ENCODE measurements at places on chromosomes 12 and 14.

DNA sequence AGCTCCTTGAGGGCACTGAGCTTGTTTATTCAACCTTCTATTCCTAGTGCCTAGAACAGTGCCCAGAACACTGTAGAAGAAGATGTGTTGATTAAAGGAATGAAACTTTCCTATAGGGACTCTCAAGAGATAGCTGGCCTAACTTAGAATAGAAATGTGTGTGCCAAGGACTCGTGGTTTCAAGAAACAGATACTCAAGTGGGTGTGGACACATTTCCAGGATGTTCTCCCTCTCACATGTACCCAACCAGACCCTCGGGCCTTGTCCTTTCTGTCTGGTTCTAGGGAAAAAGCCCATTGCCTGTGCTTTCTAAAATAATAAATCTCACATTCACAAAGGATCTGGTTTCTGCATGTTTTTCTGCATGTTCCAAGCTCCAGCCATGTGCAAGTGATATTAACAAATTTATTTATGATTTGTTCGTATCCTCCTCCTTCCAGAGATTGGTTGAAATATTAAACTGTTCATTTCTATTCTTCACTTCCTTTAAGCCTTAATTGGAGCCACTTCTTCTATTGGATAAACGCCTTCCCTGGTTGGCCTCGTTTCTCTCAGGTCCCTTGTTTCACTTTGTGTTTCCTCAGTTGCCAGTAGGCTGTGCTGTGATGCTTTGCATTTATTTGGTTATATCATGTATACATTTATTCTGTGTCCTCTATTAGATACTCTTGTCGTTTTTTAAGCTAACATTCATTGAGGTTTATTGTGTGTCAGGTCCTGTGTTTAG lies 89.8 kb downstream of the CRADD start:
- no peak for DNase-seq

DNA sequence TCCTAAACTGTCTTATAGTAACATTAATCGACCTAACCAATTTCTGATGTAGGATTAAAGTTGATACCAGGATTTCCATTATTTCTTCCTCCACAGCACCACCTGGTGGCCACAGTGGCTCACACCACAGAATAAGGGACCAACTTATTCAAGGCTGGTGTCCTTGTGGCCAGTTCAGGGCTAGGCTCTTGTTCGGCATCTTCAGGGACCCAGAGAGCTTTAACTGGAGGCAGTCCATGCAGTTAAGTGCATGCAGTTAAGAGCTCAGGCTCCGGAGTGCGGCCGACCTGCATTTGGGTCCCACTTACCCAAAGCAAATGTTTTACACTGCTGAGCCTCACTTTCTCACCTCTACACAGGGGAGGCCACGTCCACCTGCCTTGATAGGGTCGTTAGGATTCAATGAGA lies 42.0 kb upstream of the GPR68 start:
- peak; percentile 41 for DNase-seq

DNA sequence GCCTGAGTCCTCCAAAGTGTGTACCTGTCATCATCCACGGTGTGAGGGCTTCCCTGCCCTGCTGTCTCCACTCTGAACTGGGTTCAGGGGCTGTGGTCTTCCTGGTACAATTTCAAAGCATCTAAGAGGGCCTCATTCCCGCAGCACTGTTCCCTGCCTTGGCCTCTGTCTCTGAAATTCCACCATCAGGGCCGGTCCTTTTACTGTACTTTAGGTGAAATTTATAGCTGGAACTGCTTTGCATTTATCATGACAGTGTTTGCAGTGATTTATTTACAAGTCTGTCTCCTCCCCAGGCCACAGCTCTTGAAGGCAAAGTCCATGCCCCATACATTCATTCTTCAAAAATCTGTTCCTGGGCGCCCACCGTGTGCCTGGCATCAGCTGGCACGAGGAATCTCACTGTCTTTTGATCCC lies 36.9 kb upstream of the NCOR2 start:
- DNase-seq = no peak

- DNase-seq = no peak
Observed at GRCh38 chr12:71748081-71748850, 6.4 kb upstream of the RAB21 start.

GRCh38 chr12:40254455-40255085 lies 29.8 kb downstream of the LRRK2 start:
- no peak for DNase-seq

DNA sequence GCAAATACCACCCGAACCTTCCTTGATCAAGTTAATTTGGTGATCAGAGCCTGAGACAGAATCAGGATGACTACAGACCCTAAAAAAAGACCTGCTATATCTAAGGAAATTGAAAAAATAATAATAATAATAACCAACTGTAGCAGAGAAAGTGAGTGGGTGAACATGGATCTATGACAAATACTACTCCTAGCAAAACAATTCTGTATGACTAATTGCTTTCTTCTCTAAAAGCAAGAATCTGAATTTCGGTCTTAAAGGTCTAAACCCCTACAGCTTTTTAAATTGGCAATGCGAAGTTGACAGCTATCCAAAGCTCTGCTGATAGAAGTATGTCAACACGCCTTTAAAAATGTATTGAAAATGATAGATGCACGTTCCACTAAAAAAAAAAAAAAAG lies 102.2 kb downstream of the PRKAB1 start:
- DNase-seq = no peak

- DNase-seq = no peak
Observed at GRCh38 chr12:67720351-67720856, 71.9 kb downstream of the DYRK2 start.

- DNase-seq = no peak
Observed at GRCh38 chr14:21868442-21869046, 194.9 kb upstream of the OR4E1 start.

DNA sequence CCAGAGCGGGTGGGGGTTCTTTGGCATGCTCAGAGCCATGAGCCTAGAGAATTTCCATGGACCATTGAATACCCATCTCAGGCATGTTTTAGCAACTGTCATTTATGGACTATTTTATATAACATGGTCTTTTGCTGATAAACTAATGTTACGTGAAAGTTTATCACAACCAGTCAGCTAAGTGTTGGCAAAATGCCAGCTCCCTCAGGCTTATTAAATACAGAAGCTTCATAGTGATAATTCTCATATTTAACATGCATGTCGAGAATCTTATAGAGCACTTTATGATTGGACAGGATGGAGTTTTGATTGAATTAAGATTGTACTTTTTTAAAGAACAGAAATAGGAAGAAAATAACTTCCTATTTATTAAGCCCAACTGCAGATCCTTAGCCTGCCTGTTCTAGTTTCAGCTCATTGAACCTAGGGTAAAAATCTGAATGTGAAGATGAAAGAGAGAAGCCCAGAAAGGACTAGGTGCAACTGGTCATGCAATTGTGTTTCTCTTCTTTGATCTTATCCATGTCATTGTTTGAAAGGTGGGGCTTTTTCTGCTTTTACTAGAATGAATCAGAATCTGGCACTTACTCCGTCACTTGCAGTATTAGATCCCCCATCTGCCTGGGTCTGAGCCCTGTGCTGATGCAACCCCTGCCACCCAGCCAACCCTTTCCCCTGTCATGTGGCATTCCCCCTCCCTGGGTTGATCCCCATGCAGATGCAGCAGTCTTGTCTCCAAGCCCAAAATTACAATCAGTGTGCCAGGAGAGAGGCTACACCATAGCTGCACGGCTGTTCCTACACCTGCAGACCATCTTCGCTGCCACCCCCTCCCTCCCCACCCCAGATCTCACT lies 134.6 kb upstream of the EVL start:
- no peak for DNase-seq

DNA sequence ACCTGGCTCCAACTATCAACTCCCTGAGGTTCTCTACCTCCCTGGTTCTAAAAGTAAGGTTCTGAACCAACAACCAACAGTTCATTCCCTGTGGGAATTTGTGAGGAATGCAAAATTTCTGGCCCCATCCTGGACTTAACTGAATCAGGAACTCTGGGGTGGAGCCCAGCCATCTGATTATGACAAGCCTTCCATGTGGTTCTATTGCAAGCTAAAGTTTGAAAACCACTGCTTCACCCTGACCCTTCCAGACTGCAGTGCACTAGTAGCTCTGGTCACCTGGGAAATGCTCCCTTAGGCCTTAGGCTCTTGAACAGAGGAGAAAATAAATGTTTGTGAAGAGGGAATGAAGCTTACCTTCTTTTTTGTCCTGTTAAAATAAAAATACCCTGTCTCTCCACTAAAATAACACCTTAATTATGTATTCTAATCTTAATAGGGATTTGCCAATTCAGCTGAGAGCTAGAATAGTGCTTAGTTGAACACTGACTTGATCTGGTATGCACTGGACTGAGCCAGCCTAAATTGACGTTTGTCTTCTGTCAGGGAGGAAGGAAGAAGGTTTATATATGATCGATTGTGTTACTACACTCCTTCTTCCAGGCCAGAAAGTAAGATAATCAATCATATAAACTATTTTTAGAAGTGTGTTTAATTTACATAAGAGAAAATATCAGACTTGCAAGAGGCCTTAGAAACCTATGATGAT lies 39.1 kb upstream of the DDHD1 start:
- DNase-seq = no peak

DNA sequence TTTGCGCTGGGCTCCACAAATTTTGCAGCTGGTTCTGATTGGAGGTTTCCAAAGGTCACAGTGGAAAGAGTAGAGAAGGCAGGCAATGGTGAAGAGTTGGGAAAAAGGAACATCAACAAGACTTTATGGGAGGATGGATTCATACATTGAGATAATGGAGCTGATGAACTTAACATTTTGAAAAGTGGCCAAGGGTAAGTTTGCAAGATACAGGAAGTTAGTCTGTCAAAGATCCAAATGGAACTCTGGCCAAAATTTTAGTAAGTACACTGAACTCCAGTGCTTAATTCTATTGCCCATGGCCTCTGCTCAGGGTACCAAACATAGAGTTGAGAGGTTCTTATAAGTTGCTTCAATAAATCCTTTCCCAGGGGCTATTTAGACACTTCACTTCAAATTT lies 15.6 kb downstream of the CCER1 start:
- no peak for DNase-seq

Measured in anterior cingulate cortex (tissue), 58 donors.